ENCODE measurements at places on chromosomes 5 and 9.

GRCh38 chr9:114798780-114799427, 6.9 kb downstream of the TNFSF15 start:
- no peak for DNase-seq

GRCh38 chr5:146047396-146047795, 58.0 kb downstream of the PLAC8L1 start:
- no peak for DNase-seq

GRCh38 chr5:89330140-89330539, 447.2 kb upstream of the MEF2C start:
- no peak for DNase-seq

- no peak for DNase-seq
Observed at GRCh38 chr9:124794902-124795491, 18.1 kb downstream of the OLFML2A start.

GRCh38 chr5:138967791-138968448, 92.8 kb upstream of the LRRTM2 start:
- DNase-seq = no peak

DNA sequence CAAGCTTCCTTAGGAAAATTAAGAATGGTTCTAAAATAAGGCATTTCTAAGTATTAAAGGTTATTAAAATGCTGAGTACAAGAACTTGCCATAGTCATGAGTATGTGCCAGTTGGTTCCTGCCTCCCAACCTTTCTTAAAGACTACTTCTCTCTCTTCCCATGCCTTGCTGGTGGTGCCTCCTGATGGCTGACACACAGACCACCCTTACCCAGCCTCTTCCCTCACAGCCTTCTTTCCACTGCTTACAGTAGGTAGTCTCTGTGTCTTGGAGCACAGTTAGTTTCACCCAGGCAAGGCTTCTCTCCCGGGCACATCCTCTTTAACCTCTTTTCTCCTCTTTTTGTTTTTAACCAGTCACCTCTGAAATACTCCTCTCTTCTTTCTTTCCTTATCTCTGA, 20.6 kb upstream of the GPR150 start:
- DNase-seq = no peak

Data from osteocyte (in vitro differentiated cells).